CD4-positive, CD25-positive, alpha-beta regulatory T cell (primary cell): ENCODE measurements at places on chromosomes 11 and 22. TPM values are rescaled to one million over a fixed set of nuclear protein-coding genes. Genes with fewer than 3 reads are reported as not detected.

MALAT1 gene
- 36,047 TPM for total RNA-seq

GRCh38 chr11:25247336-25247735 lies 750.5 kb downstream of the LUZP2 start:
- no peak for DNase-seq

- DNase-seq: no peak
Observed at GRCh38 chr22:31870890-31871289, 73.4 kb upstream of the YWHAH start.

OR51L1 gene
- total RNA-seq: not detected

DNA sequence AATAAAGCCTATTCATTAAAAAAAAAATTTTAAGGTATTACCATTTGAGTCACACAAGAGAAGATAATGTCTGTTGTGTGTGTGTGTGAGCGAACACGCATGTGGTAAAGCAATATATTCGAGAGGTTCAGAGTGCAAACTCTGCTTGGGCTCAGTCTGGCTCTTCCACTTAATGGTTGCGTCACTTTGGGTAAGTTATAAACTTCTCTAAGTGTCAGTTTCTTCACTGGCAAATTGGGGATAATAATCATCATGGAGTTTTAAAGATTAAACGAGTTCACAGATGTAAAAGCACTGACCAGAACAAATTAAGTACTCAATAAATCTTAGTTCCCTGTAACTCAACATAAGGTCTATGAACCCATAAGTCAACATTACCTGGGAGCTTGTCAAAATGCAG lies 37.0 kb downstream of the SIK3 start:
- no peak for DNase-seq

PLET1 gene
- not detected for total RNA-seq

MAP6 gene
- 0.44 TPM for total RNA-seq

DNA sequence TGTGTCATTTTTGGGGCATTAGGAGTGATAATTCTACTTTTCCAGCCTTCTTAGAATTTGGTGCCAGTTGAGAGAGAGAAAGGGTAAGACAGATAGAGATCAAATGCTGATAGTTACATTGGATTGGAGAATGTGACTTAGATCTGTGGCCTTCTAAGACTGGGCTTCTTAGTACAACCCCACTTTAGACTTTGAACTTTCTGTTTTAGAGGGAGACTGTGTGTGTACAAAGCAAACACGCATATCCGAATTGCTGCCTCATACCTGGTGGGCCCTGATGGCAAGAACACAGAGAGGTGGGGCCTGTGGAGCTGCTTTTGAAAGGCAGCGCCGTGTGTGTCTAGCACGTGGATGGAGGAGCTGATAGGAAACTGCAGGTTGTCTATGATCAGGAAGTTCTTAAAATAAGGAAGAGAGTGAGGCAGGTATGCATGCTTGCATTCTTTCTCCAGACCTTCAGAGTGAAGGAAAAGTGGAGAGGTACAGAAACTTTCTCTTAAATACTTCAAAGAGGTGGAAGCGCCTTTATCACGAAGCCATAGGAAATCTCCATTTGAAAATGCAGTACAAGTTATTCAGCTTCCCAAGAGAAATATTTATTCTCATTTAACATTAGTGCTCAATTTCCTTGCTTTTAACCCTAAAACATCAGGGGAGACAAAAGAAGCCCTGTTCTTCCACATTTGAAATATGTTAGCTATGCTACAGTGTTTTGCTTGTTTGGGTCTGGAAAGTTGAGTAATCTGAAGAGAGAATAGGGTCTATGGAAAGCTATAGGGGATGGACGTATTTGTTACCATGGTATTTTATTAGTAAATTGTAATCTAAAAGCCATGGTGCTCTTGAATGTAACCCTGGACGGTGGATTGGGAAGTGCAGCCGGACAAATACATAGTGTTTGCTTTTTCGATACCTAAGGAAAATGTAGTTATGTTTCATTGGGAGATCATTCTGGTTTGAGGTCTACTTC lies 13.7 kb downstream of the PDHX start:
- no peak for DNase-seq

DNA sequence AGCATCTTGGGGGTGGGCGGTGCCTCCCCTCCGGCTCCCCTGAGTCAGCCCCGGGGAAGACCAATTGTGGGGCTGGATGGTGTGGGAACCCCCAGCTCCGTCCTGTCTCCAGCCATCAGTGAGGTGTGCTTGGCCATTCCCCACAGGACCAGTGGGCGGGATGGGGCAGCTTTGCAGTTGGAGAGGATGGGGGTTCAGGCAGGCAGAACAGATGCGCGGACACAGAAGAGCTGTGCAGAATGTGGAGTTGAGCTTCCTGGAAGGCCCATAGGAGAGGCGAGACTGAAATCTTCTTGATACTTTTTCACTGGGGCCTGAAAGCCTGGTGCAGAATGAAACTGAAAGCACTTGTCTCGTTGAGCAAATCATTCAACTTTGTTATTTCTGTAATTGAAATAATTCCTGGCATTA lies 23.8 kb downstream of the PARVB start:
- no peak for DNase-seq

WBP2NL gene
- 2.9 TPM for total RNA-seq

EMID1 gene
- 1.3 TPM for total RNA-seq

KLHDC7B gene
- 5.9 TPM for total RNA-seq

DNA sequence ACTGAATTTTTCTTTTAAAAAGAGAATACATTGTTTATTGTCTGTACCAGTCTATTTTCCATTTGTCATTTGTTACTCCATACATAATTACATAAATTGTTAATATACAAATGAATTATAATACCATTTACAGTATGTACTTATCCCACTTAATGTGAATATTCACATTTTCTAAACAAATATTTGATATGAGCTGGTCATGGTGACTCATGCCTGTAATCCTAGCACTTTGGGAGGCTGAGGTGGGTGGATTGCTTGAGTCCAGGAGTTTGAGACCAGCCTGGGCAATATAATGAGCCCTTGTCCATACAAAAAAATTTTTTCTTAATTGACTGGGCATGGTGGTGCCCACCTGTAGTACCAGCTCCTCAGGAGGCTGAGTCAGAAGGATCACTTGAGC lies 6.8 kb downstream of the SC5D start:
- no peak for DNase-seq

GRCh38 chr11:130478204-130478701 lies 29.8 kb downstream of the ADAMTS15 start:
- DNase-seq: no peak

PDGFB gene
- total RNA-seq: 1.7 TPM

RFPL1 gene
- total RNA-seq: not detected

NLRP6 gene
- 1.8 TPM for total RNA-seq

PIWIL4 gene
- 1.3 TPM for total RNA-seq

GRCh38 chr11:100630898-100631297 lies 56.2 kb upstream of the ARHGAP42 start:
- no peak for DNase-seq

FAM181B gene
- not detected for total RNA-seq

- peak; percentile 95 for DNase-seq
Observed at GRCh38 chr22:36454916-36455570, 26.4 kb downstream of the TXN2 start.
